ENCODE measurements at places on chromosomes 5 and 9.

- no peak for DNase-seq
Measured at GRCh38 chr5:88557131-88557530, 288.5 kb upstream of the TMEM161B start.

DNA sequence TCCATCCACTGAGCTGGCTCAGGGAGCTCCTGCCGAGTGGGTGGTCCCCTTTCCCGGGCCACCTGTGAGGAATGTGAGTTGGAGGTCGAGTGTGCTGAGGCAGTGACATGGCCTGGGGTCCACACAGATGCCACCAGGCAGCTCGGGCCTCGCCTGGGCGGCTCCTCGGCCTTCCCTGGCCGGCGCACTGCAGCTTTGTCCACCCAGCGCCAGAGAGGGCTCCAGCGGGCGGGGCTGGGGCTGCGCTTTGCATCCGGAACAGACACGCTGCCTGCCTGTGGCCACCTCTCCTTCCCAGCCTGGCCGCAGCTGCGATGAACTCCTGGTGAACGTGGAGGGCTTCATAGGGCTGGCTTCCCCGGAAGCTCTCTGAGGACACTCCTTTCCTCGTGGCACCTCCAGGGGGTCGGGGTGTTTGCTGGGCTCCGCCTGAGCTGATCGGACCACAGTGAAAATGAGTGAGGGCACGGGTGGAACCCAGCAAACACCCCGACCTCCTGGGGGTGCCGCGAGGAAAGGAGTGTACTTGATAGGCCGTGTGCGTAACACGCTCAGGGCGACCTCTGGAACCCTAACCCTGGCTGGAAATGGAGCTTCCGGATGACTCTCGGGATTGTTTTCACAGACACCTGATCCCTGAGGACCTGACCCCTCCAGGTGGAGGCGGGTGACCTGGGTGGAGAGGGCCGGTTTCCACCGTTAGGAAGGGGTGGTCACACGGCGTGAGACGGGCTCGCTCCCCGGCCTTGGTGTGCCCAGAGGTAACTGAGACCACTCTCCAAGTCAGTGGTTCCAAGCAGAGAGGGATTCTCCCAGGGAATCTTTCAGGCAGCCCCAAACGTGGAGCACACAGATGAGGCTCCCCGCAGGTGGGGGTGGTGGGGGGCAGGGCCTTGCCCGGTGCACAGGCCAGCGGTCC is 31.8 kb upstream of the RXRA start:
- DNase-seq, result no peak

DNA sequence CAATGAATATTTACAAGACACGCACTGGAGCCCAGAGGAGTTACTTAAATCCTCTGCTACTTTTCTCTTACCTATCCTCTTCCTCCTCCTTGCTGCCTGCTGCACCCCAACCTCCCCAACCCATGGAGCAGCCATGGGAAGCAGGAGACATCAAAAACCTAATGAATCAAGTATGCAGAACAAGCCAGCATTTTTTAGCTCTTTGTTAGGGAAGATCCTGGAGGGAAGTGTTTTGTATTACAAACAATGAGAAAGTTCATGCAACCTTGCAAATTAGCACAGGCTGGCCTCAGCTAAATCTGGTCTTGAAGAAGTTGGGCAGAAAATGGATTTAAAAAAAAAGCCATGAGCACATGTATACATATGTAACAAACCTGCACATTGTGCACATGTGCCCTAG is 498.8 kb downstream of the KIF4B start:
- no peak for DNase-seq

DNA sequence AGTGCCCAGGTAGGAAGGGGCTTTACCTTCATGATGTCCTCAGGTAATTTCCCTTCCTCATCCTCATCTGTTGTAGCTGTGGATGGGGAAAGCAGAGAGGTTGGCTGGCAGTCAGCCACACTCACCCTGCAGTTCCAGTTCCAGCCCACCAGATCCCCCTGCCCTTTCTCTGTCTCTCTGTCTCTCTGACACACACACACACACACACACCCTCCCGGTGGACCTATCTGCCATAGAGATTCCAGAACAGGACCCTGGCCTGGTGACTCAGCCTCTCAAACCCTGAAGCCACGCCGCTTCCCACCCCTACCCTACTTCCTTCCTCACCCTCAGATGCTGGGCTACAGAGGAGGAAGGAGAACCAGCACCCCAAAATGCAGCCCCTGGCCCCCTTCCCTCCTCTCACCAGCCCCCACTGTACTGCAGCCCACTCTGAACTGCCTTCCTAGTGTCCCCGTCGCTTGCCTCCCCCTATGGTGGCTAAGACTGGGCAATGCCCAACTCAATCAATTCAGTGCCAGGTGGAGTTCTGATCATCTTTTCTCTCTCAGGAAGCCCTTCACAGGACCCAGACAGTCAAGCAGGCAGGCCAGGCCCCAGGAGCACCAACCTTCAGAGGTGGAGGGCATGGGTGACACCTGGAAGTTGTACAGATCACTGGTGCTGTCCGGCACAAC is 4.8 kb downstream of the IRF1 start:
- no peak for DNase-seq

GRCh38 chr9:15115041-15115440 is 192.0 kb downstream of the TTC39B start:
- DNase-seq, result no peak

- DNase-seq, result no peak
Measured at GRCh38 chr5:117203584-117203983, 629.0 kb upstream of the SEMA6A start.

- no peak for DNase-seq
Measured at GRCh38 chr5:74446725-74447241, 193.7 kb downstream of the ENC1 start.

GRCh38 chr9:134316449-134317160 is 9.7 kb upstream of the RXRA start:
- DNase-seq, result no peak

DNA sequence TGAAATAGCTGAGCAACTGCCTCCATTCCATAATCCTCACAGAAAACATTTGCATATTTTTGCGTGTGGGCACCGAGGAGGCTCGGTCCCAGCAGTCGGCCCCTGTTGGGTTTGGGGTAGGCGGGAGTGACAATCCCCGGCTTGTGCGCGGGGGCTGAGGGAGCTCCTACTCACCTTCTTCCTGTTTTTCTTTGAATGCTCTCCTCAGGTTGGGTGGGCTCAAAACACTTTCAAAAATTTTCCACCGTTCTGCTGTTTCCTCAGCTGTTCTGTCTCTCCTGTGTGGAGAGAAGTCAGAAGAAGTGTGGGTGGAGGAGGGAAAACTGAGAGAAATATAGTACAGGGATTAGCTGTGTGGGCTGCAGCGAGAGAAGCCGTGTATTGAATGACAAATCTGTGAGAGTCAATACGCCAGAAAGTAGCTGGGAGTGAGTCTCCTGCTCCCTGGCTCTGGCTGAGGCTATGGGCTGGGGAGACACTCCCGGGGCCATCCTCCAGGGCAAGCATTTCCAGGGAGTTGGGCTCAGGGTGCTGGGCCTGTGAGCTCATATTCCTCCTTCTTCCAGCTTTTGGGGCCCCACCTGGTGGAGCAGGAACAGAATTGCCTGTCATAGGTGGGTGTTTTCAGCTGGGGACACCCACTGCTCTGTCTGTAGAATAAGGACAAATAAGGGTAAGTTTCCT is 84.7 kb downstream of the CMYA5 start:
- peak; percentile 41 for DNase-seq

DNA sequence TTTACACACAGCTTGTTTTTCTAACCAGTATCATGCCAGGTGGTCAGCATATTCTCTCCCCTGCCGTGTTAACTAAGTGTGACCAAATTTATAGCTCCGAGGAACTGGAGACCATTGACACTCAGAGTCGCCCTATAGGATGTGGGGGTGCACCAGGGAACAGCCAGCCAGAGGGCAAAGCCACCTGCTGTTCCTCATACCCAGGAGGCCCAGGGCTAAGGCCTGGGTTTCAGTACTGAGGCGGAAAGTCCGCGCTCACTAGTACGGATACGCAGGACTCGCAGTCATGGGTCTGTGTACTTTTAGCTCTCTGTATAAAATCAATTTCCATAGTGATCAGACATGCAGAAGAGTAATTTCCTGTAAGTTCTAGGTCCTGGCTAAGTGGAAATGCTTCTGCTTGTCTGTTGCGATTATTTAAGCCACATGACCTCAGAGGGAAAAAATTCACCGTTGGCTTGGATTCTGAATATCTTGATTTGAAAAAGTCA is 247.0 kb downstream of the AOPEP start:
- DNase-seq, result no peak

DNA sequence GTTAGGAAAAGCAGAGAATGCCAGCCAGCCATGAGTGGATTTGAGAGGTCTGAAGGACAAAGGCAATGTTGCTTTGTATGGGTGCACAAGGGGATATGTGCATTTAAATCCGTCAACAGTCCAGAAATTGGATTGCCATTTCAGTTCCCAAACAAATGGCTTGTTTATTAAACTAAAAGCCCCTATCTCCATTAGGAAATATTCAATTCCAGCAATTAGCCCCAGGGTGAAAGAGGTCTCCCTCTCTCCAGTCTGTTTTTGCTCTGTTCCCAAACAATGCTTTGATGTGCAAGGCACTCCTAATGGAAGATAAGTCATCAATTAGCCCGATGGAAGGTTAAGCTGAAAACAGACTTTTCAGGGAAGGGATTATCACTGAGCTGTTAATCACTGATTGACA is 101.3 kb downstream of the C9orf152 start:
- no peak for DNase-seq

DNA sequence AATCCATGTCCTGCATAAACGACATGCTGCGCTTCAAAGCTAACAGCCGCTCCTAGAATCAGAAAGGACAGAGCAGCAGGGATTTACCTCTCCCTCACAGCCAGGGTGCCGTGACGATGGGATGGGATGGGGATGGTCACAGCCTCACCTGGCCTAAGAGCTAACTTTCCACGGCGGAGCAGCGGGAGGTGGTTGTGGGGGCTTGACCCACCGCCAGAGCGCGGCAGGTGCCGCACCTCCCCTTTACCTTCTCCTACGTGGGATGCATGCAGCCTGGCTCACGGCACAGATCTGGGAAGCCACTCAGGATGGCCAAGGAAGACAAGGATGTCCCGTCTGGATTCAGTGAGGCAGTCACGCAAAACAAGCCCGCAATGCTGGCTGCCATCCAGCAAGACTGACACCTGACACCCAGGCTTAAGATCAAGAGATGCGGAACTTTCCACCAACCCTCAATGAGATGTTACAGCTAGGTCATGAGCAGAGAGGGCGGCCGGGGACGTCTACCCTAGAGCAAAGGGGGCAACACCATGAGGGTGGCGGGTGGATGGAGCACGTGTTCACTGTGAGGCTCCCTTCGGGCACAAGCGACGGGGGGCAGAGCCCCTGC is 5.8 kb downstream of the BRD9 start:
- no peak for DNase-seq

- DNase-seq, result no peak
Measured at GRCh38 chr5:41199660-41200059, 13.7 kb downstream of the C6 start.

GRCh38 chr5:172453986-172454357 is 353 bp downstream of the SH3PXD2B start:
- DNase-seq, result no peak

DNA sequence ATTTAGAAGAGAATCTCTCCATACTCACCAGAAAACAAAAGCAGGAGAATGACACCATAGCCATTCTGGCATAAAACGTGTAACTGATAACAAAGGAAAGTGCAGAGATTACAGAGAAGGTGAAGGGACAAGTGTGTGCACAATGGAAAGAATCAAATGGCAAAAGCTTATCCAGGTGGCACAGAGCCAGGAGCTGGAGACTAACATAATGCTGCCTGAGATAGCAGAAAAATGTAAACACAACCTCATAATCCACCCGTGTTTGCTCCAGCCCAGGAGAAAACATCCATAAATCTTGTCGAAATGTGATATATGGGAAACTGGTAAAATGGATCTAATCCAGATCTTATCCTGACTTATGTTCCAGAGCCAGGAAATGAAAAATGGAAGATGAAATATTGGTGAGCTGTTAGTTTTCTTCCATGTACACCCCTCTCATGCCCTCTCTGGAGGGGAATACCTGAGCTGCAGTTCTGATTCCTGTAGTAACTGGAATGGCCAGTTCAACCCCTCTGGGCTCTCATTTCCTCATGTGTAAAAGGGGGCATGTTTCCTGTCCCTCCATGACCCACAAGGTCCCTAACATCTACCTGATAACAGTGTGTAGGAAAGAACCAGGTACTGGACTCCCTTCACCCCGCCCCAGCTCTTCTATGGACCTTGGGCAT is 212.3 kb upstream of the DAPK1 start:
- no peak for DNase-seq

- no peak for DNase-seq
Measured at GRCh38 chr9:91219557-91219956, 142.2 kb downstream of the AUH start.

- DNase-seq, result peak; percentile 75
Measured at GRCh38 chr9:120792898-120793765, at the start of gene FBXW2. Gene FBXW2, minus strand, starts transcription at chr9:120793416. Its CDS starts 5,158 bp downstream, at chr9:120788258.

GRCh38 chr5:114055318-114056184 is 306.3 kb upstream of the KCNN2 start:
- no peak for DNase-seq

DNA sequence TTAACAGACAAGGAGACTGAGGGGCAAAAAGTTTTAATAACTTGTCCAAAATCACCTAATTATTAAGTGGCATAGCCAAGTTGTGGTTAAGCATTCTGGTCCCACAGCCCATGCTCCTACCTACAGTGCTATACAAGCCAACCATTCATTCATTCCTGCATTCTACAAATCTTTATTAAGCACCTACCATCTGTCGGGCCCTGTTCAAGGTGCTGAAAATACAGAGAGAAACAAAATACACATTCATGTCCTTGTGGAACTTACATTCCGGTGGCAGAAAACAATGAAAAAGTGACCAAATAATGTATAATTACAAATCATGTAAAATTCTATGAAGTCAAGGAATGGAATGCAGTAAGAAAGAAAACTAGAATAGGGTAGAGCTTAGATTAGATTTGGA is 27.8 kb upstream of the CDH6 start:
- DNase-seq, result no peak

DNA sequence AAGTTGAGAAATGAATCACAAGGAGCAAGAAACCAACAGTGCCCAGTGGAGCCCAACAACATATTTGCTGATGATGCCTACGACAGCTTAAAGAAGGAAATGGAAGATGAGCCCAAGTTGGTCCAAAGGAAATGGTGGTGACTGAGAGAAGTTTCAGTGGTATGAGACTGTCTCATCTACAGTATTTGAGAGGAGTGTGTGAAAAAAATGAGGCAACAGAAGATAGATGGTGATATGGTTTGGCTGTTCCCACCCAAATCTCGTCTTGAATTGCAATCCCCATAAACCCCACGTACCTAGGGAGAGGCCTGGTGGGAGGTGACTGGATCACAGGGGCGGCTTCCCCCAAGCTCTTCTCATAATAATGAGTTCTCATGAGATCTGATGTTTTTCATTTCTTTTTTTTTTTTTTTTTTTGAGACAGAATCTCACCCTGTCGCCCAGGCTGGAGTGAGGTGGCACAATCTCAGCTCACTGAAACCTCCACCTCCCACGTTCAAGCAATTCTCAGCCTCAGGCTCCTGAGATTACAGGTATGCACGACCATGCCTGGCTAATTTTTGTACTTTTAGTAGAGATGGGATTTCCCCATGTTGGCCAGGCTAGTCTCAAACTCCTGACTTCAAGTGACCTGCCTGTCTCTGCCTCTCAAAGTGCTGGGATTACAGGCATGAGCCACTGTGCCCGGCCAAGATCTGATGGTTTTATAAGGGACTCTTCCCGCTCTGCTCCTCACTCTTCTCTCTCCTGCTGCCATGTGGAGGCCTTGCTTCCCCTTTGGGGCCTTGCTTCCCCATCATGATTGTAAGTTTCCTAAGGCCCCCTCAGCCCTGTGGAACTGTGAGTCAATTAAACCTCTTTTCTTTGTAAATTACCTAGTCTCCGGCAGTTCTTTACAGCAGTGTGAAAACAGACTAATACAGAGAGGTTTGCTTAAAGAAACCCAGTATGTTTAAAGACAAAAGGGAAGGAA is 30.2 kb downstream of the EFCAB9 start:
- no peak for DNase-seq

GRCh38 chr5:120055858-120056257 is 408.2 kb upstream of the PRR16 start:
- peak; percentile 4 for DNase-seq
